SIG-M5 (cell line): ENCODE measurements at places on chromosomes 11 and 22.

- no peak for DNase-seq
Measured at GRCh38 chr11:108160970-108161566, 39.7 kb downstream of the ACAT1 start.

GRCh38 chr11:63517156-63517555 lies 11.3 kb downstream of the LGALS12 start:
- no peak for DNase-seq

DNA sequence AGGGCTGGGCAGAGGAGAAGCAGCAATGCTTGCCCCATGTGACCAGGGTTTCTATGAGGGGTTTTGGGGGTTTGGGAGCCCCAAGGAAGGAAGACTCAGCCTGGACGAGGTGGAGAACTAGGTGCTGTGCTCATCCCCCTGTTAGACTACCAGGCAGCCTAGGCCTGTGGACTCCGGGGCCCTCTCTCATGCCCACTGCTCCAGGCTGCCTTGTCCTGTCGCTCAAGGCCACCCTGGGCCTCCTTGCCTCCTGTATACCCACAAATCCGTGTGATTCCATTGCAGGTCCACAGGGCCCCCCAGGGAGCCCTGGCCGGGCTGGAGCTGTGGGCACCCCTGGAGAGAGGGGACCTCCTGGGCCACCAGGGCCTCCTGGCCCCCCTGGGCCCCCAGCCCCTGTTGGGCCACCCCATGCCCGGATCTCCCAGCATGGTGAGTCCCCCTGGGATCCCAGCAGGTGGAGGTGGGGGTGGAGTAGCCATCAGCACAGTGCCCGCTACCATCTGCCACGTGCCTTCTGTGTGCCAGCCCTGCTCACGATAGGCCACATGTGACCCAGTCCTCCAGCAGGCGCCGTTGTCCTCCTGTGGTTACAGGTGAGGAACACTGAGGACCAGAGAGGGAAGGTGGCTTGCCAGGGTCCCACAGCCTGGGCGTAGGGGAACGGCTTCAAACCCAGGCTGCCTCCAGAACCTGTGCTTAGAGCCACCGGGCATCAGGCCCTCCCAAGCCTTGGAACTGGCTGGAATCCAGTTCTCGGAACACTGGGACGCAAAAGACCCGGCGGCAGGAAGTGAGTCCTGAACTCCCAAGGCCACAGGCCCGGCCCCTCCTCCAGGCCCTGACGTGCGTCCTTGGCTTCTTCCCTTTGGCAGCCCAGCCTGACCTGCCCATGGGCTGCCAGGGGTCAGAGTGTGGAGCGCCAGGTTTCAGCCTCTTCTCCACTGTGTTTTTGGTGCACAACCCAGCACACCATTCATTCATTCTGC lies 26.6 kb downstream of the EMID1 start:
- DNase-seq, result no peak

- DNase-seq, result no peak
Measured at GRCh38 chr11:126210871-126211235, 597 bp downstream of the RPUSD4 start.

DNA sequence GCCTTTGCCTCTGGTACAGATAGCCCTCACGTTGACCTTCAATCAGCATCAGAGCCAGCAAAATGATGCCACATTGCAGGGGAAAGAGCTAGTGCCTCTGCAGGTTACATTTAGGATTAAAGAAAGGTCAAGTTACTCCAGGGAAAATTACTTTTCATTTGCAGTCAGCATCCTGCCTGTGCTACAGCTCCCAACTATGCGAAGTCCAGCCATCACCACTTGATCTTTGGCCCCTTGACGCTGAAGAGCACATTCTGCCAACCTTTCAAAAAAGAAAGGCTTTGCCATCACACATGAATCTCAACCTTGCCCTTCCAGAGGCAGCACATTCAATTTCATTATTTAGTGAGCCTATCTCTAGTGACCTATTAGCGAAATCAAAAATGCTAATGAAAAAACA lies 11.3 kb downstream of the FJX1 start:
- DNase-seq, result no peak

DNA sequence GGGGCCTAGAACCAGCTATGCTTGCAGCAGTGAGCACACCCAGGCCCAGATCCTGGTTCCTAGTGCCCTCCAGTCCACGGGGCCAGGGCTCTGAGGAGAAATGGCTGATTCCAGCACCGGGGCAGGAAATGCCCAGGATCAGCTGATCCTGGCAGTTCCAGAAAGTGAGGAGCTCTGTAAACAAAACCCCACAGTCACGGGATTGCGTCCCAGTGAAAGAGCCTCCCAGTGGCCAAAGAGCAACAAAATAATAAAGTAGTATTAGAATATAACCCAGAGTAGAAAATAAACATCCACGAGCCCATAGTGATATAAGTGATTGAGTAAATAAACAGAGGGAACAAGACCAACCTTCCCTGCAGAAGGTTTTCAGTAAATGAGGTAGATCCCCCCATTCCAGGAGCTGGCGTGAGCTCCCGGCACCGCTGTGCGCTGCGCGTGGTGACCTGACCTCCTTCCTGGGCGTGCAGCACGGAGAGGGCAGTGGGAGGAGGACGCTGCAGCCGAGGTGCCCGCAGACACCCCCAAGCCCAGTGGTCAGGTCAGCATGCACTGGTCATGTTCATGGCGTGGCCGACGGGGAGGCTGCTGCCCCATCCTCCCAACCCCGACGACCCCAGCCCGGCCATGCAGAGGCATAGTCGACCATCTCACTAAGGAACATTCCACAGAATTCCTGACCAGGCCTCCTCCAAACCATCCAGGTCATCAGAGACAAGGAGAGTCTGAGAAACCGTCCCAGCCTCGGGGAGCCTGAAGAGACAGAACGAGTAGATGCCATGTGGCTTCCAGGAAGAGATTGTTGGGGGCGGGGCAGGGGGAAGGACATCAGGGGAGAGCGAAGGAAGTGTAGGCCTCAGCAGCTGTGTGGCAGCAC lies 19.8 kb downstream of the PTDSS2 start:
- DNase-seq, result no peak

- DNase-seq, result no peak
Measured at GRCh38 chr11:57314221-57314973, 10.4 kb downstream of the TNKS1BP1 start.

DNA sequence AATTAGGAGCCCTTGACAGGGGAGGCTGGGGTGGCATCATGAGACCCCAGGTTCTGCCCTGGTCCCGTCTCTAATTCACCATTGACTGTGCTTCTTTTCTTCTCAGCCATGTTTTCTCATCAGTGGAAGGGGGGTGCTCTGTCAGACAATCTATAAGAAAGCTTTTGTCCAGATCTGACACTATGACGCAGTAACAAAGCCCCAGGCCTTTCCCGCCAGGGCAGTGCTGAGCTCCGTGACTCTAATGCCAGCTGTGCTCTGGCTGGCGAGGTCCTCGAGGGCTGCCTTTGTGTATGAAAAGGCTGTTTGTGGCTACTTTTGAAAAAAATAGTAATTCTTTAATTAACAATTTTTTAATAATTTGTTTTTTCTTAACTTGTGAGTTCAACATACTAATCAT lies 3.2 kb downstream of the CD6 start:
- no peak for DNase-seq

DNA sequence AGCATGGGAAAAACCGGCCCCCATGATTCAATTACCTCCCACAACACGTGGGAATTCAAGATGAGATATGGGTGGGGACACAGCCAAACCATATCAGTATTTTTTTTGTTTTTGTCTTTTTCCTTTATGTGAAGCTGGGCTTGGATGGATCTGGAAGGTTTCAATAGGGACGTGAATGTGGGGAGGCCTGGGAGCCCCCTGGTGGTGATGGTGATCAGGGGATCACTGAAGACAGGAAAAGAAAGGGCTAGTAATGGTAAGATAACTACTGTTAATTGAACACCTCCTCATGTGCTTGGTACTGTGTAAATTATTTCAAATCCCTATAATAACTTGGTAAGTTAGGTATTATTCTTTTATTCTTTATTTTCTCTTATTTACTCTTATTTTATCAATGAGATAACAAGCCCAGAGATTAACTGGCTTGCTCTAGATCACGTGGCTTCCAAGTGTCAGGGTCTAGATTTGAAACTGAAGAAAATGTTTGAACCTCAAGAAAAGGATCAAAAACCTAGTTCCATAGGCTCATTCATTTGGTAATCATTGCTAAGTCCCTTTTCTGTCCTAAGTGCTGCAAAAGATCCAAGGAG lies 364.2 kb downstream of the TENM4 start:
- no peak for DNase-seq

DNA sequence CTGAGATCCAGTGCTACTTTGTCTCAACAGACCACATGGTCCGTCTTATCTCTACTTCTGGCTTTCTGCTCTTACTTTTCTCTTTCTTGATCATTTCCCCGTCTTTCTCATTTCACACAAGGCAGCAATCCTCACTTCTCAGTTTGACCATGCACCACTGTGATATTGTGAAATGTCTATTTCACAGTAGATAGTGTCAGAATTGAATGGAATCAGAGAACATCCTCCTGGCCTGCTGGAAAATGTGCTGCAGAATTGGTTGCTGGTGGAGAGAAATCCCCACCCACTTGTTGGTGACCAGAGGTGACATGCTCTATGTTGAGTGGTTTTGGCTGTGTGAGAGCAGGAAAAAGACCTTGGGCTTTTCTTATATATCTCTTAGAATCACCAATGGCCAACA lies 57.8 kb upstream of the RCN1 start:
- DNase-seq, result no peak

- no peak for DNase-seq
Measured at GRCh38 chr11:6022956-6023355, 7.6 kb downstream of the OR56A1 start.

DNA sequence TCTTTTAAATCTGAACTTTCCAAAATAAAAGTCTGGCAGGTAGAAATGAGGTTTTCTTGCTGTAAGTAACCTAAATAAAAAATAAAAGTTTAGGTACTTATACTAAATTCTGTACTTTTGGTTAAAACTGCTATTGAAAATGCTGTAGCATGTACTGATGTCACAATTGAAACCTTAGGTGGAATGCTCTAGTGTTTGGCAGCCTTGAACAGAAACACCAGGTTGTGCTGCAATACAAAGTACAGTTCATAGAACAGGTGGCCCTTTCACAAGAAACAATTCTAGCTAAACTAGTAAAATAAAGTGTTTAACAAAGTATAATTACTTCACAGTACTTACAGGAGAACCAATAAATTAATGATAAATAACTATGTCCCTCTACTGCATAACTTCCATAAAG lies 25.1 kb downstream of the NPAT start:
- DNase-seq, result no peak

DNA sequence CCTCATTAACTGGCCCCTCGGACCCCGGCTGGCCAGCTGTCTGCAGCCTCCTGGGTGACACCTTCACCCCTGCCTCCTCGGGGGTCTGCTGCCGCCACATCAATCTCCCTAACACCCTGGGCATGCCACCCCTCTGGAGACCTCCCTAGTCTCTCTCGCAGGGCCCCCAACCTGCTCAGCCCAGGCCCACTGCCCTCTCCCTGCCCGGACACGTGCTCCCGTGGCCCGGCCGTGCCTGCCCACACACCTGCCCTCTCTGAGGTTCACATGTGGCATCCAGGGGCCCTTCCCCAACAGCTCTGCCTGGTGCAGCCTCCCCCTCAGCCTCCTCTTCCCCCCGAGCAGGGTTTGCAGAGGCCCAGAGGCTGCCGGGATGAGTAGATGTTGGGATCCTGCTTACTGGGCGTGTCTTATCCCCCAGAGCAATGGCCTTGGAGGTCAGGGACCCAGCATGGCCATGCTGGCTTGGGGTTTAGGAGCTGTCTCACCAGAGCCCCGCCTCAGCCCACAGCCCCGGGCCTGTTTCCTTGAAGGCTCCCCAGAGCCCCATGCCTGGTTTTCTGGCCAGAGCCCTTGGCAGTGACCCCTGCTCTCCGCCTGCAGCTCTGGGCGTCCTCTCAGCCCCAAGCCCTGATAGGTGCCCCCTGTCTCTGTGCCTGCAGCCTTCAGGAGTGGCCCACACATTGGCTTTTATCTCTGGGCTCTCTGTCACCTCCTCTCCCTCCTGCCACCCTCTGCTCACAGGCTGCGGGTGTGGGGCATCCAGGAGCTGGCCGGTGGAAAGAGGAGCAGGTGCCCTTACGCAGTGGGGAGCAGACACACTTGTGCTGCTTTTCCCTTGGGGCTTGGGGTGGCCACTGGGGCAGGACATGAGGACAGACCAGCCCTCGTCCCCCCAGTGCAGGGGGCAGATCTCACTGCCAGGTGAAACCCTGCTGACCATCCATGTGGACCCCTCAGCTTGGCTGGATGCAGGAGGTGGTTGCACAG lies 25.7 kb upstream of the SEPTIN5 start:
- no peak for DNase-seq

GRCh38 chr11:66509131-66509561 lies 1.3 kb upstream of the BBS1 start:
- DNase-seq, result no peak

GRCh38 chr11:46472662-46472994 lies 81.1 kb upstream of the CHRM4 start:
- no peak for DNase-seq

DNA sequence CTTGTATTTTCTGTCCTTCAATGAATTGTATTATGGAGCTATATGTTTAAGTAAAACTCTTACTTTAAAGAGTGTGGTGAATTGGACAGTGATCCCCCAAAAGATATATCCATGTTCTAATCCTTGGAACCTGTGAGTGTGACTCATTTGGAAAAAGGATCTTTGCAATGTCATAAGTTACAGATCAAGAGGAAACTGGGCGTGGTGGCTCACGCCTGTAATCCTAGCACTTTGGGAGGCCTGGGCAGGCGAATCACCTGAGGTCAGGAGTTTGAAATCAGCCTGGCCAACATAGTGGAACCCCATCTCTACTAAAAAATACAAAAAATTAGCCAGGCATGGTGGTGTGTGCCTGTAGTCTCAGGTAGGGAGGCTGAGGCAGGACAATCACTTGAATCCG lies 36.7 kb downstream of the ELF5 start:
- DNase-seq, result no peak

DNA sequence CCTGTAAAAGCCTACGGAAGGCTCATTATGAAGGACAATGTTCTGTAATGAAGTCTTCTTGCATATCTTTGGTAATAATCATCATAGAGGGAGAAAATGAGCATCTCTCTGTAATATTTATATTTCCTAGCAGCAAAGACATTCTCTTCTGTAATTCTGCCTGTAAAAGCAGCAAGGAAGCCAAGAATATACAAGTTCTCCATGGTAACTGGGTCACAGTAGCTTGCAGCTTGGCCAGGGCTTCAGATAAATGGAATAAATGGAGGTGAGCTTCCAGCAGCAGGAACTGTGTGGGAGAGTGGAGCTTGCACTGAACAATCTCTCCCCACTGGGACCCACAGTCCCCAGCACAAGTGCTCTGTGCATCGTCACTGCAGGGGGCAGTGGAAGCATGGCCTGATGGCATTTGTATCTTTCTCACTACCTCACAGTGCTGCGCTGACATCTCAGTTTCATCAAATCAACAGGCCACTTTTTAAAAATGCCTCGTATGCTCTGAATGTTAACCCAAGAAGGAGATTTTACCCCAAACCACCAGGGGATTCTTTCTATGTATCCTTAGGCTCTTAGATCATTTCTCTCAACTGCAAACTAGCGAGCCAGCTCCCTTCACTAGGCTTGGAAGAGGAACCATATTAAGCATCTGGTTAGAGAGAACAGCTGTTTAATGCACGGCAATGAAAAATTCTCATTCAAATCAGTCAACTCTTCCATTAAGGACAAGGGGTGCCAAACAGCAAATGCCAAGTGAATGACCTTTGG lies 1059.7 kb downstream of the OPCML start:
- DNase-seq, result no peak
